Left kidney (tissue), 8 donors: ENCODE measurements at places on chromosomes 12 and 14.
A peak's percentile ranks its signal among the peaks of the same experiment; 100 is the strongest.

DNA sequence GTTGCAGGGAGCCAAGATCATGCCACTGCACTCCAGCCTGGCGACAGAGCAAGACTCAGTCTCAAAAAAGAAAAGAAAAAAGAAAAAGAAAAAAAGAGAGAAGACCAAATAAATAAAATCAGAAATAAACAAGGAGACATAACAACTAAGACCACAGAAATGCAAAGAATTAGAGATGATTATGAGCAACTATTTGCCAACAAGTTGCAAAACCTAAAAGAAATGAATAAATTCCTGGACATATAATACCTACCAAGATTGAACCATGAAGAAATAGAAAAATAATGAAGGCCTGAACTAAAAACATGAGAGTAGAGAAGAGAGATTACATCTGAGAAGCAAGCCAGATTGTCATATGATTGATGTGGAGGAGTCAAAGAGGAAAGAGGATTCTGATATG, 17.6 kb upstream of the EPS8 start:
- no peak for DNase-seq

DNA sequence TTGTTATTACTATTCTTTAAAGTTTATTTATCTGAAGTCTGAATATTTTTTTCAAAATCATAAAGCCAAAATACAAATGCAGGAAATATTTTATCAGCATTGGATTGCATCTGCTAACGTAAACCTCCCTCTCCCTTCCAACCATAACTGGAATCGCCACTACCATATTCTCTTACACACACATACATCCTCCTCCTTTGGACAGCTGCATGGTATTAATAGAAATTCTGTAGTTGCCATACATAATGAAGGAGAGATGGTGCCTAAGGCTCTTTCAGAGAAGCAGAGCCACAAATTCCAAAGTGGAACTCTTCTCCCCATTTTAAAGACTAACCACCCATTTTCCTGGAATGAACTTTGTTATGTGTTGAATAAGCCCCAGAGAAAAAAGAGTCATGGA, 352.7 kb downstream of the MDGA2 start:
- DNase-seq = no peak

- no peak for DNase-seq
Observed at GRCh38 chr12:107598906-107599305, 86.7 kb upstream of the PWP1 start.

- no peak for DNase-seq
Observed at GRCh38 chr12:130849561-130850417, 10.7 kb upstream of the STX2 start.

- DNase-seq = peak; percentile 56
Observed at GRCh38 chr12:3202734-3203446, 125.7 kb downstream of the TSPAN9 start.

DNA sequence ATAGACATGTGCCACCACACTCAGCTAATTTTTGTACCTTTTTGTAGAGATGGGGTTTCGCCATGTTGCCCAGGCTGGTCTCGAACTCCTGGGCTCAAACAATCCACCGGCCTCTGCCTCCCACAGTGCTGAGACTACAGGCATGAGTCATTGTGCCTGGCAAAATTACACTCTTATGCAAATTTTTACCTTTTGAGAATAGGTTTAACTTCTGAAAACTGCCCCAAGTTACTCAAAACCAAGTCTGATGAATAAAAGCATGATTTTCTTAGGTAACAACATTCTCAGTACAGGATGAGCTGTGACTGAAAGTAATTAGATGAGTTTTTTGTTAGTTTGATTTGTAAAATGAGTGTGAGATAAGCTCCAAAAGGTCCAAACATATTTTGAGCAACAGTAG, 166.0 kb downstream of the RPS29 start:
- no peak for DNase-seq

- no peak for DNase-seq
Observed at GRCh38 chr12:19203013-19203412, 73.5 kb downstream of the PLEKHA5 start.

DNA sequence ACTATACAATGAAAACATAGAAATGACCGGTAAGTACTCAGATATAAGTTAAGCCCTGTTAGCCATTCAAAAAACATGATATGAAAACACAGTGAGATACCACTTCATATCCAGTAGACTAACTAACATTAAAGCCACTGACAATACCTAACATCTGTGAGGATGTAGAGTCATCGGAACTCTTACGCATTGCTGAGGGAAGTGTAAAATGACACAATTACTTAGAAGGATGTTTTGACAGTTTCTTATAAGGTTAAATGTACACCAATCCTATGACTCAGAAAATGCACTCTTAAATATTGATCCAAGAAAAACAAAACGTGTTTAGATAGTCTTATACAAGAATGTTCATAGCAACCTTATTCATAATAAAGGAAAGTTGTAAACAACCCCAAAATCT, 782.9 kb downstream of the BCL11B start:
- DNase-seq = no peak

- no peak for DNase-seq
Observed at GRCh38 chr14:48974994-48975393, 611.2 kb downstream of the RPS29 start.

- DNase-seq = no peak
Observed at GRCh38 chr14:92702441-92702918, 45.9 kb downstream of the LGMN start.

GRCh38 chr12:3996322-3996721, 123.1 kb upstream of the PARP11 start:
- no peak for DNase-seq
